ENCODE measurements at places on chromosomes 6 and 20.
A peak's percentile ranks its signal among the peaks of the same experiment; 100 is the strongest.

DNA sequence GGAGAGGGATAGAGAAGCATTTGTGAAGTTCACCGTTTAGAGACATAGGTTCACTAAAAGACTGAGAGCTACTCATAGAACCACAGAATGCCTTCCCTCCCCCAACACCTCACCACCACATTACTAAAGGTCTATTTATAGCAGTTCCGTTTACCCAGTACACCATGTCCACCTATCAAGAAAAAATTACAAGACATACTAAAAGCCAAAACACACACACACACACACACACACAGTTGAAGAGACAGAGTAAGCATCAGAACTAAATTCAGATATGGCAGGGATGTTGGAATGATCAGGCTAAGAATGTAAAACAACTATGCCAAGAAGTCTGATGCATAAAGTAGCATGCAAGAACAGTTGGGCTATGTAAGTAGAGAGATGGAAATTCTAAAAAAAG is 52.3 kb downstream of the SLC22A3 start:
- DNase-seq: no peak

GRCh38 chr6:39189915-39190544 is 39.2 kb downstream of the KCNK5 start:
- DNase-seq: no peak

DNA sequence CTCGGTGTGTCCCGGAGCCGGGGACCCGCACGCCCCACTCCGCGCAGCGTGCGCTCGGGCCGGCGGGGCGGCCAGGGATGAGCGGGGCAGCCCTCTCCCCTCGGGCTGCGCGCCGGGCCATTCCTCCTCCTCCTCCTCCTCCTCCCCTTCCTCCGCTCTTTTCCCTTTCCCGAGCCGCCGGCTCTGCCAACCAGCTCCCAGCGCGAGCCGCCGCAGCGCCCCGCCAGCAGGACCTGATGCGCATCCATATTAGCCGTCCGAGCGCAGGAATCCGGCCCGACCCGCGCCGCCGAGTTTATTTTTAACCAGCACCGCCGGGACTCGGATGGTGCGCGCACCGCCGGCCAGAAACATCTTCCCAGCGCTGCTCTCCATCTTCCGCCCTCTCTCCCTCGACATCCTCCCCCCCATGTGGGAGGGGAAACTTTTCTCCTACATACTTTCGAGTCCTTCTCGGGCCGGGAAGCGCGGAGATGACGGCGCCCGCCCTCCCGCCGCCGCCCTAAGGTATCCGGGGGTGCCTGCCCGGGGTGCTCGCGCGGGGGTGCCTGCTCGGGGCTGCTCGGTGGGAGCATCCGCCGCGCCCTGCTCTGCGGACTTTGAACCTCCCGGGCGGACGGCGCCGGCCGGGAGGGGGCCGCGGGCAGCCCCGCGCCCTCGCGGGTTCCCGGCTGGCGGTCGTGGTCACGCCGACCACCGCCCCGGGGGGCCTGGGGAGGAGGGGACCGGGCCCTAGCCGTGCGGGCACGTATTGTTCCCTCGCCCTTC is 619 bp downstream of the RREB1 start:
- no peak for DNase-seq

DNA sequence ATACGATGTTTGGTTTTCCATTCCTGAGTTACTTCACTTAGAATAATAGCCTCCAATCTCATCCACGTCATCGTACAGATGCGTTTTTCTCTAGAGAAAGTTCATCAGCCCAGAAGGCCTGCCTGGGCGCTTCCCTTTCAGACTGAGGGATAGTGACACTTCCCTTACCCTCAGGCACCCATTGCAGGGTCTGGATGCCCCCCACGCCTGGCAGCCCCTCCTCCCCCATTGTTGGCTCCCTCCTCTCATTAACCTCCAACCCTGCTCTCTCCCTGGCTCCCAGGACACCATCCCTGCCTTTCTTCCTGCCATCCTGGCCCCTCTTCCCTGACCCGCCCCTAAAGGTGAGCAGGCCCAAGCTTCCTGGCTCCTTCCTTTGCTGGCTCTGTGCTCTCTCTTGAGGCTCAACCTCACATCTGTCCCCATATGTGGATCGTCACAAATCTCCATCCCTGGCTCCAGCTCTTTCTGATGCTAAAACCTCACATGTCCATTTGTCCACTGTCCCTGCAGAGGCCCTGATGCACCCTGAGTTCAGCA is 145.2 kb downstream of the SYCP2 start:
- no peak for DNase-seq

DNA sequence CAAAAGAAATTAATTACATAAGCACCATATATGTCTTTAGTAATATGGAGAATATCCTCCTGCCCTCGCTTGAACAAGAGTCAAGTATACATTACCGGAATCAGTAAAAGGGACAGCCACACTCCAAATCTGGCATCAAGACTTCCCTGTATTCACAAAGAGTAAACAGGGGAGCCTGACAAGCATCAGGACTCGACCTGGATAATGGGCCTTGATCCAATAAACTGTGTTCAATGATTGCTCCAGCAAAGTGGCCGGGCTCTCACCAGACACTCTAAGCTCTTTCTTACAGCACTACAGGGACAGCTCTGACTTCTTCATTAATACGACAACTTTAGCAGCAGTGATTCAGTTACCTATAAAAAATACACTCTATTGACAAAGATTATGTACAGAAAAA is 307.9 kb upstream of the POU3F2 start:
- DNase-seq: no peak

GRCh38 chr6:30156262-30156599 is 4.8 kb downstream of the TRIM10 start:
- no peak for DNase-seq

GRCh38 chr6:69238067-69238466 is 558.7 kb downstream of the LMBRD1 start:
- DNase-seq: no peak

- DNase-seq: no peak
These were observed 85.5 kb upstream of the ZNF217 start for GRCh38 chr20:53678990-53679596.

- no peak for DNase-seq
These were observed 630 bp downstream of the PPP1R3G start for GRCh38 chr6:5085648-5086293.

DNA sequence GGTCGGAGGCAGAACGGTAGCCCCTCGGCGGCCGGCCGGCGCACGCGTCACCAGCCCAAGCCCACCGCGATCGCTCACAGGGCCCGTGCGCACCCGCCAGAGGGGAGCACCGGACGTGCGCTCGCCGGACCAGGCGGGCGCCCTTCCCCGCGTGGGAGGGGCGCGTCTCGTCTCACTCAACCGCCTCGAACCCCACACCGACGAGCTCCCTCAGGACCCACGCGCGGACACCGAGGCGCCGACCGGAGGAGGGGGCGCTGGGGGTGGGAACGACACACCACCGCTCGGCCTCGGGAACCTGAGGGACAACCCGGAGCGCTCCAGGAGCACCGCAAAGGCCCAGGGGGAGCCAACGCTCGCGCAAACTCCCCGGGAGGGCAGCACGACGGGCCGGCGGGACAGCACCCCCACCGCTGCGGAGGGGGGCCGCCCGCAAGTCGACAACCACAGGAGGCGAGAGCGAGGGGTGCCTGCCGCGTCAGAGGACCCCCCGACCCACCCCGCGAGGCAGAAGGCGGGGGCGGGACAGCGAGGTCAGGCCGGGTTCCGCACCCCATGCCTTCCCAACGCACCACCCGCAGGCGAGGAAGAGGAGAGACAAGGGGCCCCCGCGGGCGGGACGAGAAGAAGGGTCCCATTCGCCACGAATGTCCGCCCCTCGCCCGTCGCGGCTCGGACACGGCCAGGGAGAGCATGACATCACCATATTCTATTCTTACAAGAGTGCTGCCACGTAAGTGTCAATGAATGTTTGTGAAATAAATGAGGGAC is 512.7 kb upstream of the ZNF337 start:
- DNase-seq: no peak

GRCh38 chr6:127317388-127318128 is 25.9 kb downstream of the ECHDC1 start:
- DNase-seq: no peak

- DNase-seq: no peak
These were observed 58.3 kb downstream of the IPCEF1 start for GRCh38 chr6:154298297-154298696.

GRCh38 chr6:13427801-13428582 is 59.4 kb downstream of the GFOD1 start:
- DNase-seq: peak; percentile 48

DNA sequence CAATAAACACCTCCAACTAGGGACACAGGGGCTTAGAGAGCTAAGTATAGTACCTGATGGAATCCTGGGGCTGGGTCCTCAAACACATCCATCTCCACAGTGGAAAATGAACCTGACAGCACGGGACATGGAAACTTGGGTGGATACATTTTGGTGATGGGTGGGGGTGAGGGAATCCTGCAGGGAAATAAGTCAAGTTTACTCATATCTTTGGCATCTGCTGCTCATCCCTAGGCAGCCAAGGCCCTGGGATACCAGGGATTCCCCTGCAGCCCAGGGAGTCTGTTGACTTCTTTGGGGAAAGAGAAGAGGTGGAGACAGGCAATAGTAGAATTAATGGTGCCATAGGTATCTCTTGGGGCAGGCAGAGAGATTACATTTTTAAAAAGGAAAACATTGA is 6.6 kb downstream of the APOBEC2 start:
- no peak for DNase-seq

GRCh38 chr6:6969761-6970223 is 138.0 kb upstream of the RREB1 start:
- no peak for DNase-seq

All from stimulated activated CD8-positive, alpha-beta memory T cell treated with anti-CD3 and anti-CD28 coated beads, Interleukin-2, amount 100 ng/mL, for 1 hour (primary cell).